ENCODE measurements at places on chromosomes 7 and 10.

GRCh38 chr10:43906490-43906889 is 257.8 kb upstream of the ZNF32 start:
- DNase-seq: no peak

DNA sequence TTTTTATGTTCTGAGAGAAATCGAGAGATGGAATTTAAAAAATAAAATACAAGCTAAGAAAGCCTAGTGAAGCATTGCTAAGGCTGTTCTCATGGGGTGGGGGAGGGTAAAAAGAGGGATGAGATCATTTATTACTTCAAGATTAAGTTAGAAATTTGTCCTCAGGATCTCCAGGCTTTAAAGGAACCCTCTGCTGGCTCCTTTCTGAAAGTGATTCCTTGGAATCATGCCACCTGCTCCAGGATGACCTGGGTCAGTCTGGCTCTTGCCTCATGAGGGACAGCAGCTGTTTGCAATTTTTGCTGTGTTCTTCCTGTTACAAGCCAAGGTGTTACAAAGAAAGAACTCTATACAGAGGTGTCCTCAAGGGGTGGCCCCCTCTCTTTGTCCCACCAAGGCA is 69.8 kb downstream of the CDK1 start:
- no peak for DNase-seq

DNA sequence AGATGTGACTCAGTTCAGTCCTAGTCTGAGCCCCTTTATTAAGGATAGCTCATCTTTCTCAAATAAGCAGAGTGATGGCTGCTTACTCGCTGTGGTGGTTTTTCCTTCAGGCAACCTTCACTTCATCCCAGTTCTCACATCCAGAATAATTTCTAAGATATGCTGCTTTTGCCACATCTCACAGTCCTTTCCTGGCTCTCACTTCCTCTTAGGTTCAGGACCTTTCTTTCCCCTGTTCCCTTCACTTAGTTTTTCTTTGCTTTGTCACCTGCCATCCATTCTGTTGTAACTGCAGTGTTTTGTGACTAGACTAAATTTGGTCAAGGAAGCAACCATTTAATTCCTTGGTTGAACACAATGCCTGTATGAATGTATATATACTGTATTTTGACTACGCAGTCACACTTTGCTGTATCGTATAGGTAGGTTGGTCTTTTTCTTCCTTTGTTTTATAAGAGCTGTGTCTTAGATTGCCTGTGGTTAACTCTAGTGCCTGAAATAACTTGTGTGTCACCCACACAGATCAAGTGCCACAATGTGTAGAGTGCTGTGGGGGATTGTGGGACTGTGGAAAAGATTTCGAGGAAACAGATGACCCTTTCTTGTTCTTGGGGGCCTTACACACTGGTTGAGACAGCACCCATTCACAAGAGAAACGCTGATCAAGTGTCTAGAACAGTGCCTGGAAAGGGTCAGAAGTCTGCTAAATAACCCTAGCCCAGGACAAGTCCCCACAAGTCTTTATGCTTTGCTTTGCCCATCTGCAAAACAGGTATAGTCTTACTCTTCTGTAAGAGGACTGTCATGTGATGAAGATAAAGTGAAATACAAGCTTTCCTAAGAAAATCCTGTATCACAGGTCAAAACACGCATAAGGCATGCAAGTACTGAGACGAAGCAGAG is 2.6 kb downstream of the ZNF655 start:
- DNase-seq: no peak

DNA sequence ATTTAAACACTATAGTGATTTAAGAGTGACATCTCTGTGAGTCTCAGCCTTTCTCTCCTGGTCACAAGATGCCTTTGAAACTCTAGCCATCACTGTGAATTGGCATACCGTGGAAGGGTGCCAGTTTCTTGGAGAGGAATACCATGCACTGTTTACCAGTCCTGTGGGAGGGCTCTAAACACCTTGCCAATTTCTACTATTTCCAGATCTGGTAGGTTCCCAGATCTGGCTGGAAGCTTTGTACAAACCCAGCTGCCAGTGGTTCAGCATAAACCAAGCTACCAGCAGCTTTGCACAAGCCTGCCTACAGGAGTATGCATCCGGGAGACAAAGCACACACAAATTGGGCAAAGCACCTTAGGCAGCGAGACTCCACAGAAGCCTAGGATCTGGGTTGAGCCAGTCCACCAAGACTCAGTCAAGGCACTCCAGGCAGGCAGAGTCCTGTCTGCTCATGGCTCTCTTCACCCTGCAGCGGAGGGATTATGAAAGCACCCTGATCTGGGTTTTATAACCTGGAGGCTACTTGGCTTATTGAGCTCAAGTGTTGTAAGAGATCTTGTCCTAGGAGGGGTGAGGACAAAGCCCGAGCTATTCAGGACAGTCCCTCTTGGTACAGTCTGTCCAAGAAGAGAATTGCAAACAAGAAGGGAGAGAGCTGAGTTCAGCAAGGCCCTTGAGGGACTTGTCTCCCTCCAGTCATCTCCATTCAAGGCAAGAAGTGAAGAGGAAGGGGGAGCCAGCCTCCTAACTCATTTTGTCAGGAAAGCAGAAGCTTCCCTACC is 23.6 kb downstream of the MCM10 start:
- no peak for DNase-seq

GRCh38 chr7:75989500-75990388 is 4.7 kb downstream of the TMEM120A start:
- DNase-seq: no peak

- DNase-seq: no peak
These were observed 178.8 kb downstream of the REEP3 start for GRCh38 chr10:63699785-63700613.

GRCh38 chr10:85873063-85873462 is 493.5 kb downstream of the GRID1 start:
- DNase-seq: no peak

Data from stimulated activated CD8-positive, alpha-beta memory T cell treated with anti-CD3 and anti-CD28 coated beads, Interleukin-7, amount 100 ng/mL, for 1 hour (primary cell).